ENCODE measurements at places on chromosomes 2 and 18.

GRCh38 chr2:178363252-178363651 lies 87.7 kb downstream of the PRKRA start:
- DNase-seq: no peak

GRCh38 chr2:142307616-142308115 lies 176.8 kb upstream of the LRP1B start:
- no peak for DNase-seq

GRCh38 chr2:195820373-195820772 lies 163.3 kb downstream of the SLC39A10 start:
- no peak for DNase-seq

- DNase-seq: no peak
Measured at GRCh38 chr2:102424754-102425153, 1.8 kb downstream of the IL18RAP start.

DNA sequence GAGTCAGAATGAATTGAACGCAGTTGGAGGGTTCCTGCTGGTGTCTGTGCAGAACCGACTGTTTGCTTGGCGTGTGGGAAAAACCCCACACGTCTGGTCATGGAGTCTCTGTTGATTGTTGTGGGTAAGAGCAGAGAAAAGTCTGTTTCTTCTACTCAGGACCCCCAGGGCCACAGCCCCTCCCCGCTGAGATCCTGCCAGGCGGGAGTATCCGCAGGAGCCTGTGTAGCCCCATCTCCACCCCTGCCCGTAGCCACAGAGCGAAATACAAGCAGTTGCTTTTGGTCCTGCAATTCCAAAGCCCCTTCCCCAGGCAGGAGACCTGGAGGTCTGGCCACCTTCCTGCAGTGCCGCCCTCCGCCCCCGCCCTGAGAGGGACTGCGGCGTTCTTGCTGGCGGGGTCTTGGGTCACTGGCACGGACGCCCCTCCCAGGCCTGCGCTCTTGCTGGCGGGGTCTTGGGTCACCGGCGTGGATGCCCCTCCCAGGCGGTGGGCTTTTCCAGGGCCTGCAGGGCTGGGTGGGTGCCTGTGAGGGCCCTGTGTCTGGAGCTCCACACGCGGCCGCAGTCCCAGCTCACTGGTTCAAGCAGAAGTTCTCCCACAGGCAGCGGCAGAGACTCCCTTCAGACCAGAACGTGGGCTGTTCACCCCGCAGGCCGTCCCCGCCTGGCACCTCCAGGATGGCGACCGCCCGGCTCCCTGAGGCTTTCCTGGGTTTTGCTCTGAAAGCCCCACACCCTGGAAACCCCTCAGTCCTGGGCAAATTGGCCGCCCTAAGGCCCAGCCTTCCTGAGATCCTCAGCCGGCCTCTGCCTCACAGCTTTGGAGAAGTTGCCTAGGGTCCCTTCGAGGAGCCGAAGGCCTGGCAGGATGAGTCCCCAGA lies 76.0 kb upstream of the CTDP1 start:
- DNase-seq: no peak

DNA sequence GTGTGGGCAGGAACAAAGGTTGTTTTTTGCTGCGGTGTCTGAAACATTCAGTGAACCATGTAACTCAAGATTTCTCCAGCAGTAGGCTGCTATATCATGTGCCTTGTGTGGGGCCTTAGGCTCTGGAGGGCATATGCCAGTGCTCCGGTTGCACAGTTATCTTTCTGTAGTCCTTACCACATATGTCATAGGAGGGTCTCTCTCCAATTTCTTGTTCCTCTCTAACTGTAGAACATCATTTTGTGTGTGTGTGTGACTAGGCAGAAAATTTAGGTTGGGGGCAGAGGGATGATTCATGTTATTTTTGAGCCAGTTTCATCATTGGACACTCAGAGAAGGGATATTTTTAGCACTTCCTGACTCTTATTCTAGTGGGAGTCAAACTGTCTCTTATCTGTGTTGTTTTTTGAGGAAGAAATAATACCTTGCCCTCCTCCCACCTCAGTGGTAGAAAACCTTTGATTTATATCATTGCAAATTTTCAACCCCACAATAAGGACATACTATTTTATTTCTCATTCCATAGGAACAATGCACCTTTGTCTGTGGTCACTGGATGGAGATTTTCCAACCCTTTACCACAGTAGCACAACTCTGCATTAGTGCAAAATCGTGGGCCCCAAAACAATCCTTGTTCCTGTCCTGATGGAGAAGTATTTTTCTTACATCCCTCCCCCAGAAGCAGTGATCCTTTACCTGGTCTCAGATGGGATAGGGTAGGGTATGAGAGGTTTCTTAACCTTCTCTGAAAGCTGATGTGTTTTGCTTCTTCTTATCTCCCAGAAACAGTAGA lies 113.9 kb downstream of the CCDC74A start:
- no peak for DNase-seq

DNA sequence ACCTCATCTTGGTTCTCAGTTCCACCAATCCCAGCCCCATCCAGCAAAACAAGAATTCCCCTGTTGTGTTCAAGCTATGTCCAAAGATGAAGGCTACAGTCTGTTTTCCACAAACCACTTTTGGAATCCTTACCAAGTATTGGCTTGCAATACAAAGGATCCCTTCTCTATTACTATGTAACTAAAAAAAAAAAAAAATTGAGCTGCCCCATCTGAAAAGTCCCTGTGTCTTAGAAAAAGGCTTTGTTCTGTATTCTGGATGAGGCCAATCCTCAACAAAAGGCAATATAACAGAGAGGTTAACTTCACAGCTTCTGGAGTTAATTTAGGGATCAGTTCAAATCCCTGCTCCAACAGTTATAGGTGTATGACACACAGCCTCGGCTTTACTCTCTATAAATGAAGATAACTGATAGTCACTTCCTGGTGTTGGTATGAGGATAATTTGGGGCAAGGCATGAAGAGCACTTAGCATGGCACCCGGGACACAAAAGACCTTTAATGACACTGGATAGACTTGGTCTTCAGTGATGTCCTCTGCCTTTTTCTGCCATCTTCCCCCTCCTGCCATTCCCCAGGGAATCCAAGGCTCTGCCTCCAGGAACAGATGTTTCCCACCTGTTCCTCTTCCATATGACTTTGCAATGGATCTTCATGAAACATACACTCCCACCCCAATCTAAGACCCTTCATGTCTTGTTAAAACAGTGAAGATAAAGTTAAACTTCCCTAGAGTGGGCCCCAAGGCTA lies 61.2 kb upstream of the ATL2 start:
- DNase-seq: no peak

- DNase-seq: no peak
Measured at GRCh38 chr2:6957910-6958615, 40.9 kb downstream of the RNF144A start.

- no peak for DNase-seq
Measured at GRCh38 chr2:240647503-240648154, 22.3 kb downstream of the GPR35 start.

DNA sequence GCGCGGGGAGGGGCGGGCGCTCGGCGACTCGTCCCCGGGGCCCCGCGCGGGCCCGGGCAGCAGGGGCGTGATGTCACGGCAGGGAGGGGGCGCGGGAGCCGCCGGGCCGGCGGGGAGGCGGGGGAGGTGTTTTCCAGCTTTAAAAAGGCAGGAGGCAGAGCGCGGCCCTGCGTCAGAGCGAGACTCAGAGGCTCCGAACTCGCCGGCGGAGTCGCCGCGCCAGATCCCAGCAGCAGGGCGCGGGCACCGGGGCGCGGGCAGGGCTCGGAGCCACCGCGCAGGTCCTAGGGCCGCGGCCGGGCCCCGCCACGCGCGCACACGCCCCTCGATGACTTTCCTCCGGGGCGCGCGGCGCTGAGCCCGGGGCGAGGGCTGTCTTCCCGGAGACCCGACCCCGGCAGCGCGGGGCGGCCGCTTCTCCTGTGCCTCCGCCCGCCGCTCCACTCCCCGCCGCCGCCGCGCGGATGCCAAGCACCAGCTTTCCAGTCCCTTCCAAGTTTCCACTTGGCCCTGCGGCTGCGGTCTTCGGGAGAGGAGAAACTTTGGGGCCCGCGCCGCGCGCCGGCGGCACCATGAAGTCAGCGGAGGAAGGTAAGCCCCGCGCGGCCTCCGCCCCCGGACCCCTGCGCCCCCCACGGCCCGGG lies at the start of gene NFATC1:
Gene NFATC1 (plus strand): TSS at position 170 of the 644 bp plus-strand sequence. CDS start 295 bp downstream, at position 465.
- no peak for DNase-seq

- no peak for DNase-seq
Measured at GRCh38 chr2:623130-623922, 53.9 kb downstream of the TMEM18 start.

GRCh38 chr2:164803776-164804466 lies 37.7 kb downstream of the COBLL1 start:
- DNase-seq: no peak

- DNase-seq: no peak
Measured at GRCh38 chr2:46353509-46353908, 56.3 kb downstream of the EPAS1 start.

DNA sequence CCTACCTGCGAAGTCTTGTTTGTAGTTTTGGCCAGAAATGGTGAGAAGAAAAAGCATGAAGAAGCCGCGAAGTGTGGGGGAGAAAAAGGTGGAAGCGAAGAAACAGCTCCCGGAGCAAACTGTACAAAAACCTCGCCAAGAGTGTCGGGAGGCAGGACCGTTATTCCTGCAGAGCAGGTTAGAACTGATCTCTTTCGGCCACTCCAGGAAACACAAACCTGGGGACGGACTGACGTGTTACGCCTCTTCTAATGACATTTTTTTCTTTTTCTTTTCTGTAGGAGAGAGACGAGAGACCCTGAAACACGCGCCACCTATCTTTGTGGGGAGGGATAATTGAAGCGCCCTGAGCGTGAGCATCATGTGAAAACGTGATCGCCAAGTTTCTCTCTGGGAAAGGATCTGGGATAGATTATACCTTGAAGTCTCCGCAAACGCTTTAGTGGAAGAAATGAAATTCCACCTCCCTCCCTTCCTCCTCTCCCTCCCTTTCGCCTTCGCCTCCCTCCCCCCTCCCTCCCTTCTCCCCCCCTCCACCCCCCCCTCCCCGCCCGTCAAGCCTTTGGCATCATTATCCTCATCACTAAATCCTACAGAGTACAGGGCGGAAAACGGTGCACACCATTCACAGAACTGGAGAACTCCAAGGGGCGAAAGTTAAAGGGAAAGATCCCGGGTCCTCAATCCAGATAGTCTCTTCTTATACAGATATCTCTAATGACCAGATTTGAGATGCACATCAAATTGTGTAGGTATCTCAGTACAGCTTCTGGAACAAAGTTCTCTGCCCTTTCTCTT lies at the start of gene ZEB2:
Gene ZEB2 (minus strand): TSS at position 186 of the 798 bp plus-strand sequence. CDS start 2,769 bp downstream, outside the sequence.
- DNase-seq: no peak

DNA sequence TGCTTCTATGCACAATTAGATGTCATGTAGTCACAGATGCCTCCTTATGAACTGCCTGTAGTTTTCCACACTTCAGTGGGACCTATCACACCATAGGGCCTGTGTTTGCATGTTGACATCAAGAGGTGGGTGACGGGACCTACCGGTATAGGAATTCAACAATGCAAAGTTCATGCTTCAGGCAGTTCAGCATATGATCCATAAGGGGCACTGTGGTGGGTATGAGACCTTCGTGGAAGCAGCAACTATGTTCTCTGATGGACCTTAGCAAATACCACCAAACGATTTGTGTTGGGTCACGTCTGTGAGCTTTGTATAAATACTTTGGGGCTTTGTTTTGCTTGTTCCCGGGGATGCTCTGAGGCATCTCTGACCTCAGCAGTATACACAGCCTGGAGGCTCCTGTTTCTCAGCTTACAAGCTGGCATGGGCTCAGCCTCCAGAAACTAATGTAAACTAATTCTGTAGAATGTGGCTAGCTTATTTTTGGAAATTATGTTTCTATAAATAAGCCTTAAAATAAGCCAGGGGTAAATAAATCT lies 111.6 kb downstream of the DTNA start:
- no peak for DNase-seq

DNA sequence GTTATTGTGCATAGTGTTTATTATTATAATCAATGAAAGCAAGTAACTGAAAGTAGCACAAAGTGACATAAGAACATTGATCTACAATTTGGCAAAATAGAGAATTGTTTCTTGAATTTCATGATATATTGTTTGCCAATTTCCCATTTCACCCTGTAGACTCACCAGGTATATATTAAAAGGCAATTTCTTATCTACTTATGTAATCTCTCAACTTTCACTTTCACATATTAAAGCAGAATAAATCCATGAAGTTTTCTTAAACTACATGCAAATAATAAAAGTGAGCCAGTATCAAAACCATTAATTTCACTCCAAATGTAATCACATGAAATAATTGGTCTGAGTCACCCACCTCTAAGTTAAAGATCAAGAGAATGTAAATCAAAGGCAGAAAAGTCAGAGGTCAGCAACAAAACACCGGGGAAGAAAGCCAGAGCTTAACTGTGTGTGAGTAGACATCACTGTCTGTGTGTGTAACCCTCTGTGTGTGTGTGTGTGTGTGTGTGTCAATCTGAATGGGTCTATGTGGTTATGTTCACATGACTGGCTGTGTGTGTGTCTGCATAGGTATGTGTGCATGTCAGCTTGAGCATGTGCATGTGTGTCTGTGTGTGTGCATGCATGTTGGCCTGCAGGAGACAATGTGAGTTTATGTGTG lies 44.1 kb downstream of the ZNF385B start:
- no peak for DNase-seq

GRCh38 chr2:26627350-26628105 lies 13.6 kb downstream of the CIB4 start:
- no peak for DNase-seq
